ENCODE measurements at places on chromosomes 2 and 18.

GRCh38 chr18:9643549-9643948 lies 29.2 kb upstream of the PPP4R1 start:
- DNase-seq: peak; percentile 98

- no peak for DNase-seq
These were observed 226.6 kb downstream of the ANKRD30B start for GRCh38 chr18:14974576-14974975.

DNA sequence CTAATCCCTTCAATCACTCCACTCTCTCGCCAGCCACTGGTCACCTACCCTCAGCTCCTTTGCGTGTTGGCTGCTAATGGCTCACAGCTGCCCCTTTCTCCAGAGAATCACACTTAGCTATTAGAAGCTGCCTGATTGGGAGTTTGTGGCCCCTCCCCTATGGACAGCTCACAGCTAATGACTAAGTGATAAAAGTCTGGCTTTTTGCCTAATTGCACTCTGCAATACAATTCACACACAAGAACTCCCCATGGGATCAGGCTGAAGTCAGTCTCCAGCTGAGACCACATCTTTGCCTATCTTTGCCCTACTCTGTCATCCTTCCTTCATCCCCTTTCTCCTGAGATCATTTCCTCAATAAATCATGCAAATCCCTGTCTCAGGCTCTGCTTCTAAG lies 701.9 kb upstream of the RAB6C start:
- DNase-seq: no peak

DNA sequence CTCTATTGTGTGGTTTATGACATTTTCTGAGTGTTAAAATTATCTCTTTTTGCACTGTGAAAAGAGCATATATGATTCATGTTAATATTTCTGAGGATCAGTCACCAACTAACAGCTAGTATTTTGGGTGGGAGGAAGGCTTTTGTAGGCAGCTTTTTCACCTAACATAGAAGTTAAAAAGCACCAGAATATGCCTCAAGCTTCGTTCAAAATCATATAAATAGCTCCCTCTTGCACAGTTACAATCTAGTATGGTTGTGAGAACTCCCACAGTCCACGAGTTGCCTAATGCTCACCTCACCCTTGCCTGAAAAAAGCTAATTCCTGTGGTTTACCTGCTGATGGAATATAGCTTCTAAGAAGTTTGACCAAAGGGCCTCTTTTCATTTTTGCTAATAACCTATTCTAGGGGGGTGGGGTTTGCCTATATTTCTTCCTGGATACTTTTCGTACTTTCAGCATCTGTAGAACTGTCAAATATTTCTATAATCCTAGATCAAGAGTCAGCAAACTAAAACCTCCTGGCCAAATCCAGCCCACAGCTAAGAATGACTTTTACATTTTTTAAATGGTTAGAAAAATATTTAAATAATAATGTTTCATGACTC lies 167.1 kb upstream of the FOSL2 start:
- DNase-seq: no peak

GRCh38 chr2:204544961-204545860 lies at the start of gene PARD3B:
TSS of gene PARD3B (plus strand) at chr2:204545475. CDS start at chr2:204546000, 525 bp downstream.
- peak; percentile 64 for DNase-seq

DNA sequence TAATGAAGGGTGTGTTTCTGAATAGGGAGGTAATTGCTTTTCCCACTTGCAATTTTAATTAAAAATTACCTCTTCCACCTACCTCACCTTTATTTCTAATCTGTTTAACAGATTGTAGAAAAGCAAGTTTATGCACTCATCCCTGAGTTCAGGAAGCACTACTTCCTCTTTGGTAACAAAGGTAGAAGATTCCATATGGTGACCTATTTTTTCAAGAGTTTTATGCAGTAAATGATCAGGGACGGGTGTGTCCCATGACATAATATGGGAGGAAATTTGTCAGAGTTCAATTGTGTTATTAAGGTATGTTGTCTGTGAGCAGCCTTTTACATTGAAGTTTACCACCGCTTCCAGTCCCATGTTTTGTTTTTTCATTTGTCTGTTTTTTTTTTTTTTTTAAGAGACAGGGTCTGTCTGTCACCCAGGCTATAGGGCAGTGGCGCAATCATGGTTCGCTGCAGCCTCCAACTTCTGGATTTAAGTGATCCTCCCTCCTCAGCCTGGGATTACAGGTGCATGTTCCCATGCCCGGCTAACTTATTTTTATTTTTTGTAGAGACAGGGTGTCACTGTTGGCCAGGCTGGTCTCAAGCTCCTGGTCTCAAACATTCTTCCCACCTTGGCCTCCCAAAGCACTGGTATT lies 68.2 kb downstream of the ASAP2 start:
- no peak for DNase-seq

Data from fibroblast of pulmonary artery (primary cell).